ENCODE measurements at places on chromosomes 2 and 18. TPM values are rescaled to one million over a fixed set of nuclear protein-coding genes. Genes with fewer than 3 reads are reported as not detected.

The EGR4 gene
- not detected for total RNA-seq

The RESP18 gene
- not detected for total RNA-seq

The ACVR2A gene
- total RNA-seq, result 15.4 TPM

The ORC2 gene
- total RNA-seq, result 27.3 TPM

The PRSS56 gene
- not detected for total RNA-seq

The LCT gene
- not detected for total RNA-seq

The SERPINB3 gene
- total RNA-seq, result 32.5 TPM

The FBXO41 gene
- 2.4 TPM for total RNA-seq

The COL5A2 gene
- total RNA-seq, result 9.6 TPM

The KCTD1 gene
- total RNA-seq, result 14.4 TPM

The SLC19A3 gene
- total RNA-seq, result 0.36 TPM
